ENCODE measurements at places on chromosomes 11 and 22.

GRCh38 chr22:22372086-22372485 is 127.5 kb downstream of the VPREB1 start:
- DNase-seq, result no peak

DNA sequence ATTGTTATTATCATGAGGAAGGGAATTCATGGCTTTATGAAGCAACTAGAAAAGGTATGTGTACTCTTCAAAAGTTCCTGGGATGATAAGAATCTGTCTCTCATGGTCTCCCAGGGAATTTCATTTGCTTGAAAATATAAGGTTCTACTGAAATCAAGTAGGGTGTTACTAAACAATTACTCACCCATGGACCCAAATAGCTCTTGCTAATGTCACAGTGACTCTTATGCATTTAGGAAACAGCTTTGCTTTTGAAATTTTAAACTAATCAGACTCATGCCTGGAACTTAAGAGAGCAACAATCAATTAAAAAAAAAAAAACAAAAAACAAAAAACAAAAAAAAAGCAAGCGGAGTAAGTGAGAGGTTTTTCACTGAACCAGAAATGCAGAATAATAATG is 1546.3 kb upstream of the TENM4 start:
- DNase-seq, result no peak

GRCh38 chr11:129896062-129896461 is 684 bp upstream of the NFRKB start:
- DNase-seq, result no peak

GRCh38 chr22:25929321-25929878 is 187.4 kb downstream of the MYO18B start:
- DNase-seq, result no peak

GRCh38 chr11:126088999-126089398 is 26.3 kb upstream of the CDON start:
- no peak for DNase-seq

- no peak for DNase-seq
These were observed 8.9 kb upstream of the GRK3 start for GRCh38 chr22:25555586-25555985.

- DNase-seq, result no peak
These were observed 84.9 kb downstream of the CSTPP1 start for GRCh38 chr11:47021527-47021818.

GRCh38 chr11:17389211-17389956 is 925 bp upstream of the KCNJ11 start:
- peak; percentile 87 for DNase-seq

DNA sequence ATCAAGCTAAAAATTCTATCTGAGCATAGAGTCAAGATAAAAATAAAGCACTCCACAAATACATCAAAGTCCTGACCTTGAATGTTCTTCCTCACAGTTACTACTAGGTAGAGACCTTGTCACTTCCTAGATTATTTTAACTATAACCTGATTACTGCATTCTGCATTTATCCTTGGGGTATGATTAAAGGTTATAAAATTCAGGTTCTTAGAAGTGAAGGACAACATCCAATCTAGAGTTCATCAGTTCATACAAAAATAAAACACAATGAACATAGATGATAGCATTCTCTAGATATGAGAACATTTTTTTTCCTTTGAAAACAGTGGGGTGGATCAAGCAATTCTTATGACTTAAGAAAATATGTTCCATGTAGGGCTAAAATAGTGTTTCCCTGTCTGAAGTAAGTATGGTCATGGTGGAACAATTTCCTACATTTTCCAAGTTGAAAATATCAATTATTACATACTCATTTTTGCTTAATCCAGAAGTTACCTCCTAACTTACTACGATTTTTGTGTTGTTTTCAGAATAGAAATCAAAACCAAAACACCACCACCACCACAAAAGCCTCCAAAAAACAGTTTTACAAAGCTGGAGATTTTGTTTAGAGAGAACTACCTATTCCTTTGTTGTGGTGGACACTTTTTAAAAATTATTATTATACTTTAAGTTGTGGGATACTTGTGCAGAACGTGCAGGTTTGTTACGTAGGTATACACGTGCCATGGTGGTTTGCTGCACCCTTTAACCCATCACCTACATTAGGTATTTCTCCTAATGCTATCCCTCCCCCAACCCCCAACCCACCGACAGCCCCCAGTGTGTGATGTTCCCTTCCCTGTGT is 112.0 kb upstream of the DDI1 start:
- no peak for DNase-seq

GRCh38 chr11:118003456-118003855 is 17.3 kb downstream of the IL10RA start:
- no peak for DNase-seq

GRCh38 chr11:33735271-33736147 is 714 bp downstream of the CD59 start:
- peak; percentile 10 for DNase-seq

- no peak for DNase-seq
These were observed 206.0 kb upstream of the CHORDC1 start for GRCh38 chr11:90428836-90429235.

GRCh38 chr22:37179622-37180420 is 8.2 kb downstream of the C1QTNF6 start:
- DNase-seq, result no peak

DNA sequence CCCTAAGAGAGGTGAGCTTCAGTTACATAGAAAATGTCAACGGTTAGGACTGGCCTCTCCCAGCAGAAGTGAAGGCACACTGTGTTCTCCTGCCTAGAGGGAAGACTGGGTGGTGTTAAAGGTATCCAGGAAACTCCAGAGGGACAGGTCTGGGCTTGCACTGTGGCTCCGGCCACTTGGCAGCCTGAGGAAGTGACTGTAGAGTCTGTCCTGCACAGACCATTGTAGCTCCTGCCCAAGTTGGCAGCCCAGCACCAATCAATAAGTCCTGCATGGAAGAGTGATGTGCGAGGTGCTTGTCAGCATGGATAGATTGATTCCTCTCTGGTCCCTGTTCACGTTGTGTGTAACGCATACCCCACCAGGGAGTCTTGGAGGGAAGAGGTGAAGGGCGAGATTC is 284.8 kb downstream of the TENM4 start:
- no peak for DNase-seq

GRCh38 chr11:43689167-43689566 is 8.6 kb downstream of the HSD17B12 start:
- DNase-seq, result no peak

- no peak for DNase-seq
These were observed 1558.9 kb downstream of the FAM181B start for GRCh38 chr11:81174646-81175330.

- no peak for DNase-seq
These were observed 23.3 kb upstream of the FAM181B start for GRCh38 chr11:82756765-82757639.

DNA sequence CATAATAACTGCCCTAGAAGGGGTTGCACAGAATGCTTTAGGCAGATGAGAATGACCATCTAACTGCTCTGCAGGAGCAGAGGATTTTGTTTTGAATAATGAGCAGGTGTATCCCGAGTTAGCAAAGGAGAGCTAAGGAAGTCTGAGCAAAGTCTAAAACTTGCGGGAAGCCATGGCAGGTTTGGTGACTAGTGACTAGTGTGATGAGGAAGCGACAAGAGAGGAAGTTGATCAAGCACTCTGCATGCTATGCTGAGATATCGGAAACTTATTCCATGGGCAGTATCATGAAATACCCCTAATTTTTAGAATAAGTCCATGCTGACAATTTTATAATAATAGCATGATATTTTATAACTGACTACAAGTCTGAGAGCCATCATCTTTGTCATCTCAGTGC is 12.9 kb downstream of the OLFML1 start:
- no peak for DNase-seq

DNA sequence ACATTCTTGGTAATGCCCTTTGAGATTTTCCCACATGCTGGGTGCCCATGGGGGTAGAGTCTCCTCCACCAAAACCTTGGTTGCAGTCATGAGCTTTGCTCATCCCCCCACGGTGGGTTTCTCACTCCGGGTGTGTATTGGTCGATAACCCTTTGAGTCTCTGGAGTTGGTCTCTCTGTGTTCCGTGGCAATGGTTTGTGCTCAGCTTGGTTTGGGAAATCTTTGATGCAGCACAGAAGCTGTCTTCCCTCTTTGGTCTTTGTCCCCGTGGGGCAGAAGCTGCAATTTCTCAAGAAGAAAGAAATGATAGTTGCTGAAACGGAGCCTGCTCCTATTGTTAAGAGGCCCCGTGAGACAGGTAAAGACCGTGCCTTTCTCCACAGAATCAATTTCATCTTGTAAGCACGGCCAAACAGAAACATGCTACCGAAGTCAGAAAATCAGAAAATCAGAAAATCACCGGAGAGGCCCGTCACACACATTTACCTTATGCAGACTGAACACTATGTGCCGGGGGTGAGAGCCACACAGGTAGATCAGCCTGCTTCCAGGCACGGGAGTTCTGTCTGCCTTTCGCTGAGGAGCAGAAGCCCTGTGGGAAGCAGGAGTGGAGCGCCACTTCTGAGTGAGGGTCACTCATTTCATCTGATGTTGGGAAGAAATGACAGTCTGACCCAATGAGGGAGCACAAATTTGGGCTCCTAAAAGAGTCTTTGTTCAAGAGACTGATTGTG is 186.1 kb downstream of the TBC1D22A start:
- DNase-seq, result no peak

GRCh38 chr11:33672273-33672672 is 28.4 kb downstream of the C11orf91 start:
- DNase-seq, result no peak

DNA sequence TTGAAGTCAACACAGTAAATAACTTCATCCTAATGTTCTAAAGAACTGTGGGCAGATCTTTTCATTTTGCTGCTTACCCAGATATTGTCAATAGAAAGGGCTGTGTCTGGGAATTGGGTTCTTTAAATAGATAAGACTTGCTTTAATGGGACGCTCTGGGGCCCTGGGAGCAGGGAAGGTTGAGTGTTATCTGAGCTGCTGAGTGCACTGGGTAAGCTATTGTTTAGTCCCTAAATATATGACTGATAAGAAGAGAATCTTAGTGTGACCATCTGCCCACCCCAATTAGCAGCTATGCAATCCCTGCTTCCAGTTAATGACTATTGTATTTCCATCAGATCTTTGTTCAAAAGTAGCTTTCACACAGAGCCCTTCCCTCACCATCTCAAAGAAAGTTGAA is 44.4 kb downstream of the ARHGAP42 start:
- DNase-seq, result no peak

GRCh38 chr11:69562816-69563215 is 78.1 kb upstream of the CCND1 start:
- DNase-seq, result no peak

- DNase-seq, result no peak
These were observed 28.2 kb downstream of the A4GALT start for GRCh38 chr22:42692239-42693054.

DNA sequence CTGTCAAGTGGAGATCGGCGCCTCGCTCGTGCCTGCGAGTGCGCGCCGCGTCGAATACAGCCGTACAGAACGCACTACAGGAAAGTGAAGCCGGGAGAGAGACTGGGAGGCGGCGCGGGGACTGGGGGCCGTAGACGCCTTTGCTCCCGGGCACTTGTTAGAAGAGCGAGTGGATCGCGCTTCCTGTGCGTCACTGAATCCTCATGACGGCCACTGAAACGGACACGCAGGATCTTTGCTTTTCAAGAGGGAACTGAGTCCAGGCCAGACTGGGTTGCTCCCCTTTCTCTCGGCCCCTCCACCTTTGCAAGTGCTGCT is 314 bp downstream of the RIC8A start:
- DNase-seq, result no peak

GRCh38 chr11:35116762-35117640 is 22.0 kb upstream of the CD44 start:
- no peak for DNase-seq

- DNase-seq, result peak; percentile 67
These were observed 1.0 kb upstream of the SLC25A1 start for GRCh38 chr22:19179497-19180048.

DNA sequence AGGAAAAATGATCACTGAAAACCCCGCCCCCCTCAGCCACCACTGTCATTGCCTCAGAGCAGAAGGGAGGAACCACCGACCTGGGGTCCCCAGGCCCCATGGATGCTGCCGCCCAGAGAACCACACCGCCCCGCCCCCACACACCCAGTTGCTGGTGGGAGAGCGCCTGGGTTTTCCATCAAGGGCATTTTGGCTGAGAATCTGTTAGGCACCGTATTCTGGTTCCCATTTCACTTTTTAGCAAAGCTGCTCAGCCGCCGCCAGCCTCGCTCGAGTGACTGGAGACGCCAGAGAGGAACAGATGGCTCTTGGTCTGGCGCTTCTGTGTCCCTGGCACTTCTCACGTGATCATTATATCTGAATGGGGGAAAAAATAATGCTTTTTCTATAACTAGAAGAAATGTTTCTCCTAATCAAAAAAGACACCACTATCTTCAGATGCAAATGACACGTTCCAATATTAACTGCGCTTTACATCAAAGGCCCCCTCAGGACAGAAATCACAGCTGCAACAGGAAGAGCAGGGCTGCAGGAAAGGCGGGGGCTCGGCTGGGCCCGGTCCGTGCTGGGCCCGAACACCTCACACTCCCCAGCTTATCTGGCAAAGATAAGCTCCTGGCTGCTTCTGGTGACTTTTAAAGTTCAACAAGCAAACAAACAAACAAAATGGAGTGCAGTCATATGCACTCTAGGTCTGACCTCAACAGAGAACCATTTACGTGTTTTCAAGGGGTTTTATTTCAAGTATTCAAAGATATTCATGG is 149.8 kb downstream of the MPPED1 start:
- DNase-seq, result no peak

DNA sequence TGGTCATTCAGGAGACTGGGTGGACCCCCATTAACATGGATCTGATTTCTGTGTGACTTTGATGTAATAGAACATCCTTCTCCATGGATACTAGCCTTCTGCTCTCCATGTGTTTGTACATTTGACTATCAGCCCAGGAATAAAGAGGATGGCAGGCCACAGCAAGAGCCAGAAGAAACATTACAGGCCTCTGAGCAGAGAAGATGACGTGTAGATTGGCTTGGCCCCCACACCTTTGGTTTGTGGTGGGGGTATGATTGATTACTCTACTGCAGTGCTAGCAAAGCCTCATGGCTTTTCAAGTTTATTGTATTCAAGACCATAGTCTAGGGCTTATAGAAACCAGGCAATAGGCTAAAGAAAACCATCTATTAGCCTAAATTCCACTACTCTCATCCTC is 77.0 kb downstream of the GRAMD1B start:
- DNase-seq, result no peak

- no peak for DNase-seq
These were observed 65.8 kb downstream of the MORC2 start for GRCh38 chr22:30902496-30903357.

Measured in NCI-H2081 (cell line).